ENCODE measurements at places on chromosomes 6 and 20. TPM values are rescaled to one million over a fixed set of nuclear protein-coding genes. Genes with fewer than 3 reads are reported as not detected.

- DNase-seq = no peak
These were observed 49.9 kb upstream of the FAM184A start for GRCh38 chr6:119128252-119128912.

- DNase-seq = no peak
These were observed 356.9 kb upstream of the MARCKS start for GRCh38 chr6:113500221-113500620.

GRCh38 chr20:50666709-50667298, 24.5 kb downstream of the RIPOR3 start:
- DNase-seq = no peak

- DNase-seq = no peak
These were observed 272.0 kb downstream of the ADGB start for GRCh38 chr6:146870760-146871159.

The BPIFB4 gene
- total RNA-seq = not detected

The SCUBE3 gene
- total RNA-seq = 10.3 TPM

The TCFL5 gene
- total RNA-seq = 6.0 TPM
